NCI-H2081 treated with DMSO at 0.1 percent for 48 hours (cell line): ENCODE measurements at places on chromosomes 1 and 21.

- no peak for DNase-seq
These were observed 337.7 kb downstream of the DISC1 start for GRCh38 chr1:231964241-231964640.

GRCh38 chr1:82632155-82632554, 831.4 kb downstream of the ADGRL2 start:
- DNase-seq = no peak

- DNase-seq = no peak
These were observed 10.6 kb downstream of the CEP170 start for GRCh38 chr1:243244432-243244841.

GRCh38 chr1:53135735-53136114, 6.7 kb downstream of the SLC1A7 start:
- DNase-seq = no peak

DNA sequence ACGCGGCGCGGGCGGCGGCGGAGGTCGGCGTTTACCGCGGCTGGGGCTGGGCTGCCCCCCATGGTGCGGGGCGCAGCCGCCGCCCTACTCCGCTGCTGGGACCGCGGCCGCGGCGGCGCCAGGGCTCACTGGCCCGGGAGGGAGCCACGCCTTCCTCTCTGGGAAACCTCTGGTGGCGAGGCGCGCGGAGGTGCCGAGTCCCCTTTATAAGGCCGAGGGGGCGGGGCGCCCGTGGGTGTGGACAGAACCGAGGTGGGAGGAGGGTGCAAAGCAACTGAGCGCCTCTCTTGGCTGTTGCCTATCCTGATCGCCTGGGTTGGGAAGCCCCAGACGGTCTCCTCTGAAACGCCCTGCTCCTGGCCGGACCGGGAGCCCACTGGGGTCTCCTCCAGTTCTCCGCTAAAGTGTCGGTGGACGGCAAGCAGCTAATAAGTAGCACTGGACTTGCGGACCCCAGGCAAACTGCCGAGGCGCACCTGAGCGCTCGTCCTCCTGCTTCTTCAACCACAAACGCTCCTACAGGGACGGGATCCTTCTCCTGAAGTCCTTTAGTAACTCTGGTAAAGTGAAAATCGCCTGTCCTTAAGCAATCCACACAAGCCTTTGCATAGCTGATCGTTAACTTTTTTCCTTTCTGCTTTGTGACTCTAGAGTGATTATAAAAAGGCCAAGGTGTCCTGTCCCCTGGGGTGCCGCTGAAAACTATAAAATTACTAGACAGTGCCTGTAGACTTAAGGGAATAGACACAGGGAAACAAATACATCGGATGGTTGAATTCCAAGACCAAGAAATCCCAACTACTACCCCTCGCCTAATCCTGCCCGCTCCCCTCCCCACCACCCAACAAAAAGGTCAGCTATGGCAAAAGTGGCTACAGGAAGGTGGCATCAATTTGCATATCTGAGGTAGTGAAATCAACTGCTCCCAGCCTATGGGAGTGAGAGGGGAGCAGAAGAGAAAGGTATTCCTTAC, at the start of gene PTGER3:
PTGER3 (minus strand) TSS at position 182 of the 973 bp plus-strand sequence. CDS start 239 bp downstream, outside the sequence.
- DNase-seq = no peak
